ENCODE measurements at places on chromosomes 2 and 18.

DNA sequence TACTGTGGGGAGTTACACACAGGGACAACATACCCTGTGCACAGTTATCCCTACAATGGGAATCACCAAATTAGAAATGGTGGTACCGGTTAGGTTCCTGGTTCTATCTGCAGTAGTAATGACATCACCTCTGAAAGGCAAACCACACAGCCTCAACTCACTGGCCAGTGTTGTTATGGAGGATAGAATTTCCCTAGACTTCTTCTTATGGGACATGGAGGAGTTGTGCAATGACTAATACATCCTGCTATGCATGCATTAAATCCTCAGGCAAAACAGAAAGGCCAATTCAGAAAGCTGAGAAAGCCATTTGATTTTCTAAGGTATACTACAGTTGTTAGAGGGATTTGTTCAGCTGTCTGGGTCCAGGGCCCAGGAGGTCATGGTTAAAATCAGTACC is 439.3 kb downstream of the TMX3 start:
- no peak for DNase-seq

GRCh38 chr2:197661626-197662025 is 13.8 kb downstream of the RFTN2 start:
- DNase-seq: no peak

DNA sequence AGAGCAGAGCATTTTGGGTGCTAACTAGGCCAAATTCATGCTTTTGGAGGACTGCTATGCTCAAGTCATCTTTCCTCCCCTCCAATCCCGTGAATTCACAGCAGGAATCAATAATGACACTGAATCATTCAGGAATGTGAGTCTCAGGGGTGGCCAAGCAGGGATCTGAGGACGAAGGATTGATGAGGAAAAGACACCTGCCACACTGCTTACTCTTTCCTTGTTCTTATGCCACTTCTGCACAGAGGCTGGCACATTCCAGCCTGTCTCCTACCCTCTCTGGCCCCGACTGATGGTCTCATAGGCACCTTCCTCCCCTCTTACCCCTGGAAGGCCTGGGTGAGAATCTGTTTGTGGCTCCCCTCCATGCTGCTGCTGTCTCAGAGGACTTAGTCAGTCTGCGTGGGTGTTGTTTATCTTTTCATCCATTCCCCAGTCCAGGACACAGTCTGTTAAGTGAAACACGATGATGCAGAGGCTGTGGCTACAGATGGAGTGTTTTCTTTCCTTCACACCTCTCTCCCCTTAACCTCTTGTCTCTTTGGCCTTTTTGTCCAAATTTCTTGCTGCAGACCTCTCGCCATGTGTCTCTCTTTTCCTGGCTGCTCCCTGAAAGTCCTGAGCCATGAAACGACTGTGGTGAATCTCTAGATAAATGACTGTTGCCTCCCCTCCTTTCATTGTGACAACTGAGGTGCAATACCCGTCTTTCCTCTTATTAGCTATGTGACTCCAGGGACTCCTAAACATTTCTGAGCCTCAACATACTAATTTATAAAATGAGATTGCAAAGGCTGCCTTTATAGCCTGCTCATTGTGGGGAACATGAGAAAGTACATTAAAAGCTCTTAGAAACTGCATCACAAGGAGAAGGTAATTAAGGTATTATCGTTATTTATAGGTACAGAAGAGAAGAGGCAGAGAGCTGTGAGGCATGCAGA is 86.9 kb downstream of the RDH14 start:
- no peak for DNase-seq

DNA sequence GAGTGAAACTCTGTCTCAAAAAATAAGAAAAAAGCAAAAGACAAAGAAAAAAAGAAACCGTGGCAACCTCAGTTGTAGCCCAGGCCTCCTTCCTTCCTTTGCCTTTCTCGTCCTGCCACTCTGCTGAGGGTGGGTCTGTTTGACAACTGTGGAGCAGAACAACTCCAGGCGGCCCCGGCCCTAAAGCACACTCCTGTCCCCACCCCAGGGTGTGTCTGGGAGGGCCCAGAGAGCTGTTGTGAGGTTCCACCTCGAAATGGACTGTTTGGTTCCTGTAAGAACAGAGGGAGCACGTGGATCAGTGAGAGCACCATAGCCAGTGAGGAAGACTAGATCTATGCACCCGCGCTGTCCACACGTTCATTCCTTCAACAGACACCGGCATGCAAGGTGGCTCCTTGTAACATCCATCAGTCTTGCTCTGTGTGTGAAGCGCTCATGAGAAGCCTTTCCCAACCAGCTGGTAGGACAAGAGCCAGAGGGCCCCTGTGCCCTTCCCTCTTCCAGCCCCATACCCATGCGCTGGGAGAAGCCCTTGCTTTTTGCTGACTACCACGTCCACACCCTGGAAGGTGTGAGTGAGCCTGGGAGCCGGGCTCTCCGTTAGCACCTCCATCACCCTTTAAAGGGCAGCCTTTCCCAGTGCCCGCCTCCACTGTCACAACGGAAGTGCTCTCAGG is 61.6 kb downstream of the SOWAHC start:
- no peak for DNase-seq

DNA sequence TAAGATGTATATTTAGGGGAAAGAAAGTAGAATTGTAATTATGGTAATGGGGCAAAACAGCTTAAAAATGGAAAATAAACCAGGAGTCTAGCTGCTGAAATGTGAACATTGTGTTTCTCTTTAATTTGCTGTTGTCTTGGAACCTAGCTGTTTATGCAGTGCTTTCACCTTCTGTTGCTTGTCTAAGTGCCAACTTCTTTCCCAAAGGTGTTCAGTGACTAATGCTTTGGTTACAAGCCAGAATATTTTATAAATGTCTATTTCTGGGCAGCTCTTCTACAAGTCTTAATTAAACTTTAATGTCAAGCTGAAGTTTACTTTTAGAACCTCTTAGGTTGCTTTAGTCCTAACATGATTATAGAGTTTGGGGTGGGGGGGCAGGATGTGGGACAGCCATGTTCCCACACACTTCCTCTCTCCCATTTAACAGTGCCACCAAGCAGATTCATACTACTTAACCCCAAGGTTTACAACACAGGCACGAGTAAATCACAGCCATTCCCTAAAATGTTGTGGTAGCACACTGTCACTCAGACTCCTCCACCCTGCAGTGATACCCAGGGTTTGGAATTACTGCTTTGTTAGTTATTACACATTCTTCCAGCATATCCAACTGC is 60.6 kb downstream of the ITGA4 start:
- no peak for DNase-seq

DNA sequence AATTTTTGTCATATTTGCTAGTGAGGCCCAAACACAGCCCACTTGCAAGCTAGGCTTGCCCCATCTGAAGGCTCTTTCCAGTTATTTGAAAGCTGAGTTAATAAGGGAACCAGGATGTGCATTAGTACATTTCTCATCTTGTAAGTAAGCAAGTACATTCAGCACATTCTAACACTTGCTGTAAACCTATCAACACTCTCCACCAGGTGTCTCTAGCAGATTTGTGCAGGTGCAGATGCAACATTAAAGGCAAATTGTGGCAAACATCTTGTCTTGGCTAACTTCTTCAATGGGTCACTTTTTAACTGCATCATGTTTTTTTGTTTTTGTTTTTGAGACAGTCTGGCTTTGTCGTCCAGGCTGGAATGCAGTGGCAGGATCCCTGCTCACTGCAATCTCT is 25.3 kb upstream of the MFSD6 start:
- DNase-seq: peak; percentile 6

GRCh38 chr18:11046140-11046539 is 103.2 kb downstream of the PIEZO2 start:
- no peak for DNase-seq

- DNase-seq: no peak
Measured at GRCh38 chr18:13283746-13284145, 65.2 kb downstream of the LDLRAD4 start.

DNA sequence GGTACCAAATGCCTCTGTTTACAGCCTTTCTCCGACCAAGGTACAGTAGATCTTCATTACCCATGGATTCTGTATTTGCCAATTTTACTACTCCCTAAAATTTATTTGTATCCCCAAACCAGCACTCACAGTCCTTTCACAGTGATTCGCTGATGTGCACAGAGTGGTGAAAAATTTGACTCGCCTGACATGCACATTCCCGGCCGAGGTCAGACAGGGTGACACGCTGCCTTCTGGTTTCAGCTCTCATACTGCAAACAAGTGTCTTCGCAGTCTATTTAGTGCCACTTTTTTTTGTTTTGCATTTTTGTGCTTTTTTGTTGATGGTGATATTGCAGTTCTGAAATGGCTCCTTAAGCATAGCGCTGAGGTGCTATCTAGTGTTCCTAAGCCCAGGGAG is 71.0 kb downstream of the MAPK4 start:
- no peak for DNase-seq

DNA sequence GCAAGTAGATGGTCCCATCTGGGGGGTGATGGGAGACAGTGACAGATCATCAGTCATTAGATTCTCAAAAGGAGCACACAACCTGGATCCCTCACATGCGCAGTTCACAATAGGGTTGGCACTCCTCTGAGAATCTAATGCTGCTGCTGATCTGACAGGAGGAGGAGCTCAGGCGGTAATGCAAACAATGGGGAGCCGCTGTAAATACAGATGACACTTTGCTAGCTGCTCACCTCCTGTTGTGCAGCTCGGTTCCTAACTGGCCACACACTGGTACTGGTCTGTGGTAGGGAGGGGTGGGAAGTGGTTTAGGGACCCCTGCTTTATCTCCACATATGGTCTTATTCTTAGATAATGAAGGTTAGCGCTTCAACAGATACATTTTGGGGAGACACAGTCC is 506.6 kb downstream of the PLCL1 start:
- DNase-seq: no peak

DNA sequence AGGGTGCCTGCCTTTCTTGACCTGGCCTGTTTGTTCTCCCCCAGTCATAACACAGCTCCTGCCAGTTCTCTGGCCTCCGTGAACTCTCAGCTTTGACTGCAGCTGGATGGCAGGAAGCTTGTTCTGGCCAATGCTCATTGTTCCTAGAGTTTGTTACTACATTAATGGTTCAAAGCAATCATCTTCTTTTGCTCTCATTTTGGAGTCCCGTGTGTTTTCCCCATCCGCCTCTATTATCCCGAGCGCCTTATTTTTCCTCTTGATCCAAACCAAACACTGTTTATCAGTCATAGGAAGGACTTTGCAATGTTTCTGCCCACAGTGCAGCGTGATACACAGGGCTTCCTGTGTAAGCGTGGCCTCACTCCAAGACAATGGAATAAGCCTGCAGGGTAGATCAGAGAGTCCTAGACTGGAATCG is 184.3 kb upstream of the APCDD1 start:
- DNase-seq: no peak

DNA sequence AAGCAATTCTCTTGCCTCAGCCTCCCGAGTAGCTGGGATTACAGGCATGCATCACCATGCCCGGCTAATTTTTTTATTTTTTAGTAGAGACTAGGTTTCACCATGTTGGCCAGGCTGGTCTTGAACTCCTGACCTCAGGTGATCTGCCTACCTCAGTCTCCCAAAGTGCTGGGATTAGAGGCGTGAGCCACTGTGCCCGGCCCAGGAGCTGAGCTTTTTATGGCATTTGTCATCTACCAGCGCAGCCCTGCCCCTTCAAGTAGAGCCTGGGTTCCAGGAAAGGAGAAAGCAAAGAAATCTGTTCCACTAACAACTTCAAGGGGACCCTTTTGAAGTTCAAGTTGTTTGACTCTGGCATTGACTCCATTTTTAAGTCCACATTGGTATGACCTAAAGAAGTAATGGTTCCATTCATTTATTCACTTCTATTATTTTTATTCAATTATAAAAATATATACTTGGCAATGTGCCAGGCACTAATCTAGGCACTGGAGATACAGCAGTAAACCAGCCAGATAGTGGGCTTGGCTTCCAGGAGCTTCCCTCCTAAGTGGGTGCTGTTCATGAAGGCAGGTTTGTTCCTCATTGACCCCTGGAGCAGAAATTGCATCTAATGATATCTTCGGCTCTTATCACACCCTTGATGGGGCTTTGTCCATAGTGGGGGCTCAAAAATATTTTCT is 8.0 kb upstream of the SFTPB start:
- no peak for DNase-seq

DNA sequence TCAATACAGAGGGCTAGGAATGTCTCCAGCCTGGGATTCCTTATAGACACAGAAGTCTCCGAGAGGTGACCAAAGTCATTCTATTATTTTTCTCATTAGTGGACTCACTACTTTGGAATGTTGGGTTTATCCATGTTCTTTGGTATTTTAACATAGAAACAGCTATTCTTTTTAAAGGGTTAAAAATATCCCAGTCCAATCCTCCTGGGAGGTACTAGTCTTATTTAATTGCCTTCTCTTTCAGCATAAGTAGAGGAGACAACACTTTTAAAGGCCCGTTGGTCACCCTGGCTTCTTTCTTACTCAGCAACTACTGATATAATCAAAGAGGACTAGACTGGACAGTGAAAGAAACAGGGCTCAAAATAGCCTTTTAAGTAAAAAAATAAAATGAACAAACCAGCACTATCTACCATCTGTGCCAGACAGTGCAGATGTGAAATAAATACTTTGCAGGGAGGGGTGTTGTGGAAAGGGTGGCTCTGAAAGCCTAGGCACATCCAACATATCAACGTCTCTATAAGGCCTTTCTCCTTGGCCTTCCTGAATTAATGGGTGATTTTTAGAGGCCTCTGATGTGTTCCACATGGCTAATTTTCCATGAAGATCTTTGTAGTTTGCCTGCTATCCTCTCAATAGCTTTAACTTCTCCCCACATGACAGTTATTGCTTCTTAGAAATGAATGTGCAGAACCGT is 334.4 kb upstream of the THUMPD2 start:
- DNase-seq: no peak

DNA sequence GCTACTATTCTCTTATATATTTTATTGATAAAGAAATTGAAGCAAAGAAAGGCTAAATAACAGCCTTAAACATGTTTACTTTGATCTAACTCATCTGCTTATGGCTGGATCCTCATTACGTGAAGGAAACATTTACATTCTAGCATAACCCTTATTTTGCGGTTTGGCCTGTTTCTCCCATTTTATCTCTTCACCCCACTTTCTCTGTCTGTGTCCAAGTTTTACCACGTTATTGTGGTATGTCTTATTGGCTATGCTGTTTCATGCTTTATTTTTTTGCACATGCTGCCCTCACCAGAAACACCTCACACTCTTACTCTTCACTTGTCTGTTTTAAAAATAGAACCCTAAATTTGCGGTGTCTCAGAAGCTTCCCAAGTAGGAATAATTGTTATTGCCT is 78.5 kb downstream of the RPIA start:
- DNase-seq: no peak

- no peak for DNase-seq
Measured at GRCh38 chr2:71001592-71001927, 6.9 kb upstream of the TEX261 start.

DNA sequence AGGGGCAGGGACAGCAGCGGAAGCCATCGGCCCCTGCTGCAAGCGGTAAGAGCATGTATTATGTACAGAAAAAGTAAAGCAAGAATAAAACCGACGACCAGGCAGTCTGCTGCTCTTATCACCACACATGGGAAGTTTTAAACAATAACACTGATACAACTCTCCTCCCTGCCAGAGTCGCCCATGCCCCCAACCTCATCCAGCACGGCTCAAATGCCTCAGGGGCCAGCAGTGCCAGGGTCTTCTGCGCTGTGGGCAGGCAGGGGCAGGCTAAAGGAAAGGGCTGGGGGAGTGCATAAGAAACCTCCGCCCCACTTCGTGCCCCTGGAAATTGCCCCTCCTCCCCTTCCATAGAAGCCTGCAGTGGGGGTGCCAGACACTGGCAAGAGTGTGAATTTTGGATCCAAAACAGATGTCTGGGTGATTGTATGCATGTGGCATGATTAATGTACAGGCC is 10.1 kb downstream of the TEX51 start:
- DNase-seq: no peak

GRCh38 chr18:79736230-79736629 is 56.6 kb downstream of the CTDP1 start:
- no peak for DNase-seq

GRCh38 chr2:187499941-187500532 is 52.0 kb upstream of the CALCRL start:
- DNase-seq: peak; percentile 3

Measured in occipital lobe (tissue), 3 donors.